Activated CD4-positive, alpha-beta T cell treated with anti-CD3 and anti-CD28 coated beads for 36 hours (primary cell): ENCODE measurements at places on chromosomes 6 and 20. TPM values are rescaled to one million over a fixed set of nuclear protein-coding genes. Genes with fewer than 3 reads are reported as not detected.

The TBC1D7 gene
- total RNA-seq, result 13.8 TPM

DNA sequence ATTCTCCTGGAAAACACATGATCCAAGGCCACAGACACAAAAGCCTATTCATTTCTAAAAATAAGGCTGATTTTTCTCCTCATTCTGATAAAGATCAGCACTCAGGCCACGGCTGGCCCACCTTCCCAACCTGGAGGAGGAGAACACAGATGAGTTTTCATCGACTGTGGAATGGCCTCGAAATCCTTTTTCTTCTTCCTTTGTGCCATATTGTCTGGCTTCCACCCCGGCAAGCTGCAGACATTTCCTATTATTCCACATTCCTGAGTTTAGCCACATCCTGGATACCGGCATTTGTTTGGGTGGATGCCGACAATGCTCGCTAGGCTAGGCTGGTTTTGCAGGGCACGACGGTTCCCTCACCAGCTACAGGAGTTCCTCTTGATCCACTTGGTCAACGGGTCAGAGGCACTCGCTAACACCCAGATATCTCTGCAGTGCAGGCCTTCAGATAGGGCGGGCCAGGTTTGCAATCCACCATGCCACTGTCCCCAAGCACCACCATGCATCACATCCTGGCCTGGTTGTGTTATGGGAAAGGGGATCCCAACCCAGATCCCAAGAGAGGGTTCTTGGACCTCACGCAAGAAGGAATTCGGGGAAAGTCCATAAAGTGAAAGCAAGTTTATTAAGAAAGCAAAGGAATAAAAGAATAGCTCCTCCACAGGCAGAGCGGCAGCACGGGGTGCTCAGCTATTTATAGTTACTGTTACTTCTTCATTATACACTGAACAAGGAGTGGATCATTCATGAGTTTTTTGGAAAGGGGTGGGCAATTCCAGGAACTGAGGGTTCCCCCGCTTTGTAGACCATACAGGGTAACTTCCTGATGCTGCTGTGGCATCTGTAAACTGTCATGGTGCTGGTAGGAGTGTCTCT lies 4.2 kb upstream of the CTSZ start:
- no peak overlapping the region for H3K27ac ChIP-seq
- H3K4me1 ChIP-seq, result peaks cover 25% of the 10 kb centered on the region
- no peaks in the 10 kb centered on the region for H3K36me3 ChIP-seq
- no peak overlapping the region for H3K4me3 ChIP-seq
- DNase-seq, result peak; percentile 16

The ZC2HC1B gene
- not detected for total RNA-seq

The ATF6B gene
- 60.2 TPM for total RNA-seq

The KCNQ5 gene
- total RNA-seq, result 5.5 TPM

DNA sequence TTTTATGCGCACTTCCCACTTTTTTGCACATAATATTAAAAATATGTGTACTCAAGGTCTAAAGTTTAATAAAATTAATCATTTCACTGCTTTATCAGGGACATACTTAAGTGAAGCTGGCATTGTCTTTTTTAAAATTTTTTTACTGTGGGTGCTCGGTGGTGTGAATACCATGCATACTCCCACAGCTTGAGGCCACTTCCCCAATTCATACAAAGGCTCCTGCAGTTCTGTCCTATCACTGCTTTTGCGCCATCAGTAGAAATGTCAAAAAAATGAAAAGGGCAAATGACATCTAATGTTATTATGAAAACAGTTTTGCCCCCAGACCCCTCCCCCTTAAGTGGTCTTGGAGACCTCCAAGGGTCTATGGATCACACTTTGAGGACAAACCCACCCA lies 464.1 kb upstream of the ARID1B start:
- H3K27me3 ChIP-seq, result no peaks in the 10 kb centered on the region
- no peaks in the 10 kb centered on the region for H3K36me3 ChIP-seq
- DNase-seq, result no peak
- no peak overlapping the region for H3K4me3 ChIP-seq

The CLPSL2 gene
- total RNA-seq, result not detected

GRCh38 chr6:83169106-83169505 lies 24.0 kb downstream of the PGM3 start:
- H3K4me1 ChIP-seq, result no peaks in the 10 kb centered on the region
- no peaks in the 10 kb centered on the region for H3K27me3 ChIP-seq
- H3K4me3 ChIP-seq, result no peak overlapping the region

GRCh38 chr6:16676978-16677377 lies 84.3 kb downstream of the ATXN1 start:
- peak overlapping the region; percentile 74 for H3K27ac ChIP-seq
- H3K4me3 ChIP-seq, result no peak overlapping the region
- H3K27me3 ChIP-seq, result no peaks in the 10 kb centered on the region
- H3K4me1 ChIP-seq, result peaks cover 59% of the 10 kb centered on the region

DNA sequence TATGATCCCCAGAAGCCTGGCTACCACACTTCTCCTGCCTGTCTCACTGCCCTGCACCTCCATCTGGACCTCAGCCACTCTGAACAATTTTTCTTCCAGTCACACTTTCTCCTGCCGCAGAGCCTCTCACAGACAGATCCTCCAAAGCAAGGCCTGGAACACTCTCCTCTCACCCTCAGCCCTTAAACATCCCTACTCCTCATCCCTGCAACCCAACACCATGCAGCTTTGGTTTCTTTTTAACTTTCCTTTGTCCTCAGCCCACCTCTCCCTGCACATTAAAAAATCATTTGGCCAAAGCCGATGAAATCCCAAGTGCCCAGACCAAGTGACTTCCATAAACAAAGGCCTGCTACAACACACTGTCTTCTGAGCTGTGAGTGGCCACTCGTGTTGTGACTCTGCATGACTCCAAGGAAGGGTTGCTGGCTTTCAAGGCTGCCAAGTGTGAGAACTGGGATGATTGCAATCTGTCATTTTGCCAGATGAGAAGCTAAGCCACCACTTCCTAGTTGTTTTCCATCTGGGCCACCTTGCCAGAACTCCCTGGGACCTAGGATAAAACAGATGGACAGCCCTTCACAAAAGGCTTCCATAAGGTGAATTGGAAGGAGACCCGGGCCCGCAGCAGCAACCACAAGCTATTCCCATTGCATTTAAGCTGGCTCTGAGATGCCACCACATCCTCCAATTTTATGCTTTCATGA lies 144.4 kb upstream of the SSTR4 start:
- no peak overlapping the region for H3K27ac ChIP-seq
- no peak overlapping the region for H3K4me3 ChIP-seq
- no peaks in the 10 kb centered on the region for H3K4me1 ChIP-seq
- no peaks in the 10 kb centered on the region for H3K27me3 ChIP-seq
- DNase-seq, result no peak
- no peaks in the 10 kb centered on the region for H3K36me3 ChIP-seq

The DYNLT2 gene
- 2.4 TPM for total RNA-seq

- no peak overlapping the region for H3K27ac ChIP-seq
- H3K4me1 ChIP-seq, result peaks cover 34% of the 10 kb centered on the region
- H3K4me3 ChIP-seq, result no peak overlapping the region
- H3K27me3 ChIP-seq, result no peaks in the 10 kb centered on the region
- peak; percentile 7 for DNase-seq
- no peaks in the 10 kb centered on the region for H3K36me3 ChIP-seq
These were observed 188.2 kb upstream of the PREP start for GRCh38 chr6:105591053-105591452.

The PRSS35 gene
- not detected for total RNA-seq

The TMC2 gene
- not detected for total RNA-seq

DNA sequence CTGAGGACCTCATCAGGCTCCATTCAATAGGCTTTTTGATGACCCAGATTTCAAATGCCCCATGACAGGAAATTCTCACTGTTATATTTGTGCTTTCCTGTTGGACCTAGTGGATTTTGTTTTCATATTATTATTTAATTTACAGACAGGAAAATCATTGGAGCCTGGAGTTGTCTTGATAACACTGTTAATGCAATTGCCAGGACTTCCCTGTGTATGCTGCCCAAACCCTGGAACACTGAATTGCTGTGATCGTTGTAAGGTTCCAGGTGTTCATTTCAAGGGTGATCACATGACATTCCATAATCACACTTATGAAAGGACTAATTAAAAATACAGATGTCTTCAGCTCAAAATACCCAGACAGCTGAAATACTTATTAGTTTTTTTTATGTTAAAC lies 783.2 kb downstream of the DHX35 start:
- H3K36me3 ChIP-seq, result no peaks in the 10 kb centered on the region
- no peaks in the 10 kb centered on the region for H3K27me3 ChIP-seq
- DNase-seq, result no peak
- no peak overlapping the region for H3K27ac ChIP-seq

DNA sequence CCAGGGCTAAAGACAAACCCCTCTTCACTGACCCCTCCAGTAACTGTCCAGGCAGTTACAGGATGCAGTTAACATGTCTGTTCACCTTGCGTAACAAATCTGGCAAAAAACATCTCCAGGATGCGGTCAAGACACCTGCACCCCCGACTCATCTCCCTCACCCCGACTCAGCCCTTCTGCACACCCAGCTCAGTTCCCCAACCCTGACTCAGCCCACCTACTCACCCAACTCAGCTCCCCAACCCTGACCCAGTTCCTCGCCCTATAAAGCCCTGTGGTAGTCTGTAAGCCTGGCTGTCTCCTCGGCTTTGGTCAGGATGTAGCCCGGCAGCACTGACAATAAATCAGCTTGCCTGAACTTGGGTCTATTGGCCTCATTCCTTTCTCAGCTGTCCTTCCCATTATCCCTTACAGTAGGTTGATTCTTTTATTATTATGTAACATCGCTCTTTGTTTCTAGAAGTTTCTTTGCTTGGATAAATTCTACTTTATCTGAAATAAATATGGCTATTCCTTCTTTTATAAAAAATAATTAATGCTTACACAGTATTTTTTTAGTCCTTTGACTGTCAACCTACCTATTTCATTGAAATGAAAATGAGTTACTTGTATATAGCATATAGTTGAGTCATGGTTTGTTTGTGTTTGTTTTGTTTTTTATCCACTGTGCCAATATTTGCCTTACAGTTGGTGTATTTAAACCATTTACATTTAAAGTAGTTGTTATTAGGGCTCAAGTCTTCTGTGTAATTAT lies 12.9 kb upstream of the ADTRP start:
- no peaks in the 10 kb centered on the region for H3K27me3 ChIP-seq
- H3K27ac ChIP-seq, result no peak overlapping the region
- peaks cover 8% of the 10 kb centered on the region for H3K36me3 ChIP-seq
- peaks cover 2% of the 10 kb centered on the region for H3K4me1 ChIP-seq
- DNase-seq, result peak; percentile 61

- no peak overlapping the region for H3K27ac ChIP-seq
- no peak for DNase-seq
- no peak overlapping the region for H3K4me3 ChIP-seq
These were observed 272.7 kb upstream of the MAP3K7 start for GRCh38 chr6:90859612-90860011.

DNA sequence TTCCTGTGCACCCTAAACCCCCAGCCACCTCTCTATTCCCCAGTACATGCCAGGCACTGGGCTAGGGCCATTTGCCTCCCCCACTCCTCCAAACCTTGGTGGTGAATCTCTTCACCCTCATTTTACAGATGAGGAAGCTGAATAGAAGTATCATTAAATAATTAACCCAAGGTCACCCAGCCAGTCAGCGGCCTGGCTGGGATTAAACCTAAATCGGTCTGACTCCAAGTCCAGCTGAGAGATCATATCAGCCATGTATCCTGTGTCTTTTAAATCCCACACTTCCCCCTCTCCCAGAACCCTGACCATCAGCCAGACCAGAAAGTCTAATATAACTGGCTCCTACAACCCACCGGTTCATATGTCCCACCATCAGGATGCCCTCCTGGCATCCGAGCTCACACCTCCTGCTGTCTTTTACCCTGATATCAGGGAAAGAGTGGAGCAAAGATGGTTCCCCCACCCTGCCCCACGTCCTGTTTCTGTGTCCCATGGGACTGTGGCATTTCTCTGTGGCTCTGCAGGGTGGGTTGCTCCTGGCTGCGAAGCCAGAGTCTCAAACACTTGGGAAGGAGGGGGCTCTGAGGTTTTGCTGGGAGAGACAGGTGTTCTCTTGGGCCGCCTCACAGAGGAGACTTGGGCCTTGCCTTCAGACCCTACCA lies 145.3 kb downstream of the VEGFA start:
- DNase-seq, result no peak
- no peak overlapping the region for H3K4me3 ChIP-seq
- H3K4me1 ChIP-seq, result no peaks in the 10 kb centered on the region
- no peaks in the 10 kb centered on the region for H3K36me3 ChIP-seq
- H3K27ac ChIP-seq, result no peak overlapping the region

The XKR7 gene
- total RNA-seq, result not detected

DNA sequence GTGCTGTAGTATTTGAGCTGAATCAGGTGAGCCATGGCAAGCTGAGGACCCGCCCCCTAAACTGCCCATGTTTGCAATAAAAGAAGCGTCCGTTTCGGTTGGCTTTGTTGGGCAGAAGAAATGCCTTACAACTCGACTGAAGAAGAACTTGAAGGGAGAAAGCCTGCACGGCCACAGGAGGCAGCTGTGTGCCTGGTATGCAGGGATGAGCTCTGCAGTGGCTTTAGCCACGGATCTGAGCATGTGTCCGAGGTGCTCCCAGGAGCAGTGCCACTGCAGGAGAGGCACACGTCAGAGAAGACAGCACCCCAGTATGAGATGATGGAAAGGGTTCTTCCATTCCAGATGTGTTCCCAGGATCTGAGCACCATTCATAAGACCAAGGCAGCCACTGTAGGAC lies 23.5 kb downstream of the KIZ start:
- no peaks in the 10 kb centered on the region for H3K27me3 ChIP-seq
- H3K27ac ChIP-seq, result no peak overlapping the region
- no peak for DNase-seq
- no peaks in the 10 kb centered on the region for H3K4me1 ChIP-seq
- no peak overlapping the region for H3K4me3 ChIP-seq

The ZNF334 gene
- total RNA-seq, result 3.4 TPM

GRCh38 chr20:14331646-14332045 lies 5.8 kb downstream of the FLRT3 start:
- H3K4me1 ChIP-seq, result no peaks in the 10 kb centered on the region
- DNase-seq, result no peak
- H3K27ac ChIP-seq, result no peak overlapping the region
- H3K27me3 ChIP-seq, result no peaks in the 10 kb centered on the region

DNA sequence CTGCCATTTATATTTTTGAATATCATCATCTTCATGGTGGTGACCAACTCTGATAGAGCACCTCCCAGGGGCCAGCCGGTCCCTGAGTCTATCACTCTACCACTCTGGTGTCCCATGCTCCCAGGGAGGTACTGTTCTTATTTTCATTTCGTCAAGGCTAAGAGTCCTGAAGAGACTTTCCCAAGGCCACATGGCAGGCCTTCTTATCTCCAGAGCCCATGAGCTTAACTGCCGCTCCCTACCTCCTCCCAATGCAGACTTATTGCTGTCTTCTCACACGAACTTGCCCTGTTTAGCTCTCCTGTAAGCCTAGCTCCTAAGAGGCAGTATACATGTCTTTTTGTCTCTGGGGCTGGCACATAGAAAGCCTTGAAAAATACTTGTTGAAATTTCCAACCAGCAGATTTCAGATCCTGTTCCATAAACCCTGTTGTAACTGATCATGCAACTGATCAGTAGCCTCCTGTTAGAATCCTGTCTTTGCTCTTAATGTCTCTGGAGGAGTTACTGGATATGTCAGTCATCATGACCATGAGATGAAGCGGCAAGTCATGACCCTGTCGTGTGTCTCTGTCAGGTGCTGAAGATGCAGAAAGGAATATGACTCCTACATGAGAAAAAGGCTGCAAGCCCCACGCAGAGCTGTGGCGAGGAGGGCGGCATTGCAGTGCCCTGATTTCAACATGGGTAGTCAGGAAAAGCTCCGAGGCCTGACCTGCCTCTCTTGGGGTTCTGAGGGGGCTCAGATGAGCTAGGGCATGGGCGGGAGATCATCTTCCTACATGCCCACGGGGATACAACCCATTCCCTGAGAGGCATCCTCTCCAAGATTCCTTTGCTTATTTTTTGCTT lies 60.0 kb downstream of the TTI1 start:
- no peak overlapping the region for H3K4me3 ChIP-seq
- no peak overlapping the region for H3K27ac ChIP-seq
- no peaks in the 10 kb centered on the region for H3K27me3 ChIP-seq
- peaks cover 8% of the 10 kb centered on the region for H3K36me3 ChIP-seq
- peaks cover 13% of the 10 kb centered on the region for H3K4me1 ChIP-seq

The HLA-DOB gene
- total RNA-seq, result 1.5 TPM

The ADGB gene
- total RNA-seq, result not detected
